Purkinje cell (primary cell): ENCODE measurements at places on chromosomes 1 and 21. TPM values are rescaled to one million over a fixed set of nuclear protein-coding genes. Genes with fewer than 3 reads are reported as not detected.

Gene TMEM59
- 431 and 436 TPM in 2 replicates for polyA plus RNA-seq

Gene ALG6
- polyA plus RNA-seq = 10.7 and 13.6 TPM in 2 replicates

Gene FCRL6
- polyA plus RNA-seq = not detected in 2 replicates

Gene B4GALT3
- polyA plus RNA-seq = 6.5 and 12.7 TPM in 2 replicates

Gene KIF17
- 1.6 and 8.3 TPM in 2 replicates for polyA plus RNA-seq

Gene THEM4
- polyA plus RNA-seq = 18.5 and 18.7 TPM in 2 replicates

Gene NTMT2
- not detected in 2 replicates for polyA plus RNA-seq

Gene SERPINC1
- not detected in 2 replicates for polyA plus RNA-seq

Gene KCNJ10
- 17.9 and 18.7 TPM in 2 replicates for polyA plus RNA-seq

Gene CELA2B
- not detected in 2 replicates for polyA plus RNA-seq

Gene CYP4B1
- not detected in 2 replicates for polyA plus RNA-seq

Gene TRIM58
- polyA plus RNA-seq = not detected in 2 replicates

Gene UBE2U
- not detected in 2 replicates for polyA plus RNA-seq
